ENCODE measurements at places on chromosomes 3 and 15. TPM values are rescaled to one million over a fixed set of nuclear protein-coding genes. Genes with fewer than 3 reads are reported as not detected.

AGBL1 gene
- total RNA-seq = not detected

AQP9 gene
- not detected for total RNA-seq

SOX2 gene
- not detected for total RNA-seq

GOLGA8S gene
- total RNA-seq = not detected

DNA sequence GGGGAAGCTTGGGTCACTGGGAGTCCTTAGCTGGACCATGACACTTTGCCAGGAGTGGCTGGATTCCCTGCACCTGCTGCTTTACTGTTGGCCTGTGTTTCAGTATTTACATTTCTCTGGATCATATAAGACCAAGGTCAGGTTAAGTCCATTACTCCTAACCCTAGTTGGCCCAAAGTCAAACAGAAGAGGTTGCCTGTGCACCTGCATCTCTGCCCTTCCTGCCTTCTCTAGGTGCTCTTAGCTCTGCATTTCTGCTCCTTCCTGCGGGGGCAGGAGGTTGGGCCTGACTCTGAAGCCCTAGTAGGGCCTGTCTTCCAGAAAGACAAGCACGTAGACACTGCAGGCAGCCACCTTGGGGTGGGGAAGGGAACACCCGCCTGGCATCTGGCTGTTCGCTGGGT, 124.3 kb downstream of the RPLP1 start:
- DNase-seq = no peak

DNA sequence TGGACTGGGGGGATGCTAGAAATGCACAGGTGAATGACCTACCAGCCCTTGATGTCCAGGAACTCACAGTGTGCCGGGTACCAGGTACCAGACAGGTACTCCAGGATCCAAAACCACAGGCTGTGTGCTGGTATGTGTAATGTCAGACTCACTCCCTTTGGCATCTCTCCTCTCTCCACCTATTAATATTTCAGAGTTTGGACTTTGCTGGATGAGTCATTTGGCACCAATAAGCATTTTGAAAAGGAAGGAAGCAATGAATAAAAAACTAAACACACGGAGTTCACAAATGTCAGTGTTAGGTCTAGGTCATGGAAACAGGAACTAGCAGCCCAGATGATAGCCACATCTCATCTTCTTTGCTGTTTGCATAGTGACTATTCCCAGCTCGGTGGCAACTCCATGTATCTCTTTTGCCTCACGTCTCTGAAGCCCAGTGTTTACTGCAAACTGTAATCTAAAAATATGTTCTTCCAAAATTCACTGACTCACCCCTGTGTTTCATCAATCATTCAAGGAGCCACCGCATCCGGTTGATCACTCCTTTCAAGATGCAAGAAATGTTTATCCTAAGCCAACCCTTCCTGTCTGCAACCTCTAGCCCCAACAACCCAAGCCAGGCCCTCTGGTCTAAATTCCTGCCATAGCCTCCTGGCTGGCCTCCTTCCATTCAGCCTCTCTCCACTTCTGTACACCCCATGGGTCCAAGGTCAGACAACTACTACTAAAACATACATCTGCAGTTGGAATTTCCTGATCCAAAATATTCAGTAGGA, 8.4 kb downstream of the ITGB5 start:
- peak; percentile 100 for DNase-seq

DNA sequence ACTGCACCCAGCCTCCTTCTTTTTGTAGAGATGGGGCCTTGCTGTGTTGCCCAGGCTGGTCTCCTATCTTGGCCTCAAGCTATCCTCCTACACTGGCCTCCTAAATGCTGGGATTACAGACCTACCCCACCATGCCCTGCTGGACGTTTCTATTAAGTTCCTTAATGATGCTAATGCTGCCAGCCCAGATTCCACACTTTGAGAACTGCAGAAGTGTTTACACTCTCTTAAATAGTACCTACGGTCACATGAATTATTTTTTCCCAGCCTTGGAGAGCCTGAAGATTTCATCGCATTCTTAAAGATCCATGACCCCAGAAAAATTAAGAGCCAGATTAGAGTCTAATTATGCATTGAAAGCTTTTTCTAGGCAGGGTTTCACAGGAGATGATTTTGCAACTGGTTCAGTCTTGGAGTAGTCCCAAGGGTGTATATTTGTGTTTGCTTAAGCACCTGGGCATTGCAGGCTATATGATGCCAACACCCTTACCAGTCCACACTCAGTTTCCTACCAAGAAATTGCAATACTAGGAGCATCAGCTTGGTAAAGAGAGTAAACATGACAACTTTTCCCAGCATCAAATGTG, 36.6 kb downstream of the TM4SF4 start:
- no peak for DNase-seq

DNA sequence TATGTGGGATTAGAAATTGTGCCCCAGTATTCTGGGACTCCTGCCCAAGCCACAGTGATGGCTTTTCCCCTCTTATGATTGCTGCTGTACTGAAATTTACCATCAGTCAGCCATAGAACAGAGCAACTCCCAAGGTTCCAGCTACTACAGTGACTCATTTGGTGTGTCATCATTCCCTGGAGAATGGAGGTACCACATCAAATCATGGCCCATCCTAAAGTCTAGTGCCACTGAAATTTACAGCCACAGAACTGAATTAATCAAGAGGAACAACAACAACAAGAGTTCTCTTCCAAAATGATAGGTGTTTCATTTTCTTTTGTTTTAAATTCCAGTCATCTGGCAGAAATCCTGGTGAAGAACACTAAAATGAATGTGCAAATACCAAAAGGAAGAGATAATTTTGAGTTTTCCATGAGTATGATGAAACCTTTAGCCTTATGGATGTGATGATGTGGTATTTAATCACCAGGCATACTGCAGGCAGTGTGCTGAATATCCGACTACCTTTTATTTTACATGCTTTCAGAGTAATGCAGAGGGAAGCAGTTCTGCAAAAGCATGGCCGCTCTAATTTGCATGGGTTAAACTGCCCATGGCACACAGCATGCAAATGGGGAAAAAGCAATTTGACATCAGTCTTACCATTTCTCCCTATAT, 75.6 kb upstream of the SLC2A2 start:
- DNase-seq = peak; percentile 87

GRCh38 chr15:63836579-63836978, 2.8 kb upstream of the HERC1 start:
- no peak for DNase-seq

- DNase-seq = peak; percentile 32
These were observed 7.2 kb upstream of the MFGE8 start for GRCh38 chr15:88920186-88920891.

DNA sequence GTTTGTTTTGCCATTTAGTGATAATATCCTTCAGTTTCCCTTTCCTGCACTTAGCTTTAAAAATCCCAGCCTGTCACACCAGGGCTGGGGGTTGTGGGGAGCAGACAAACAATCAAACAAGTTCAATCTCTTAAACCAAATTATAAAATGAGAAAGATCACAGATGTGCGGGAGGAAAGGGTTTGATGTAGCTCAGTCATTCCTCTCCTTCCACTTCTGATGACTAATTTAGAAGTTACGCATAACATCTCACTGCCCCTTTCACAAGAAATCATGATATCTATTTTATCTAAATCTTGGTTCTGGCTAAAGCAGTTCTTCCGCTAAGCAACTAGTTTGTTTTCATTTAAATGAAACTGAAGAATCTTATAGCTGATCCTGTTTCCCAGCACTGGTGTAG, 34.1 kb upstream of the ATG7 start:
- peak; percentile 93 for DNase-seq

- peak; percentile 25 for DNase-seq
These were observed 536.7 kb downstream of the SOX2 start for GRCh38 chr3:182248349-182248880.

GRCh38 chr3:51340013-51340829, 44.9 kb upstream of the MANF start:
- peak; percentile 93 for DNase-seq

- DNase-seq = no peak
These were observed 314.8 kb upstream of the LRRC3B start for GRCh38 chr3:26307787-26308186.

- no peak for DNase-seq
These were observed 616.7 kb upstream of the NAALADL2 start for GRCh38 chr3:174242311-174243041.

DNA sequence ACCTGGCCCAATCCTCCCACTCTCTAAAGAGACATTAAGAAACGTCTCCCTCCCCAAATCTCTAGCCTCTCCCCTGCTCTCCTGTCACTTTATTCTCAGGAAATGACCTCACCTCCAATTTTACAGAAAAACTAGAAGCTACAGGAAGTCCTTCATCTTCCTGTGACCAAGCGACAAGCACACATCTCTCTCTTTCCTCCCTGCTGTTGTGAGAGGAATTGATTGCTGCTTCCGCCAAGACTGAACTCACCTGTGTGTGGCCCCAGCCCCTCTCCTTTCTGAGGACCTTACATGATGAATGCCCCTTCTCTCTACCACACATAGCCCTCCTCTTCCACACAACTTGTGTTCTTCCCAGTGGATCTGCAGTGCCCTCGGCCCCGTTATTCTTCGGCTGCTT, 18.2 kb downstream of the DNAJB8 start:
- DNase-seq = peak; percentile 22

DNA sequence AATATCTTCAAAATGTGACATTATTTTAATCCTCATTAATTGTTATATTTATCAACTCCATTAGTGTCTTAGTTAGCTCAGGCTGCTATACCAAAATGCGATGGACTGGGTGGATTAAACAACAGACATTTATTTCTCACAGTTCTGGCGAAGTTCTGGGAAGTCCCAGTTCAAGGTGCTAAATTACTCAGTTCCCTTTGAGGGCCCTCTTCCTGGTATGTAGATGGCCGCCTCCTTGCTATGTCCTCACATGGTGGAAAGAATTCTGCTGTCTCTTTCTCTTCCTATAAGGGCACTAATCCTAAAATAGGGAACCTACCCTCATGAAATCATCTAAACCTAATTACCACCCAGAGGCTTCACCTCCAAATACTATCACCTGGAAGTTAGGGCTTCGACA, 38.8 kb upstream of the DUT start:
- DNase-seq = no peak

Data from HT1080 (cell line).